ENCODE measurements at places on chromosomes 4 and X.

DNA sequence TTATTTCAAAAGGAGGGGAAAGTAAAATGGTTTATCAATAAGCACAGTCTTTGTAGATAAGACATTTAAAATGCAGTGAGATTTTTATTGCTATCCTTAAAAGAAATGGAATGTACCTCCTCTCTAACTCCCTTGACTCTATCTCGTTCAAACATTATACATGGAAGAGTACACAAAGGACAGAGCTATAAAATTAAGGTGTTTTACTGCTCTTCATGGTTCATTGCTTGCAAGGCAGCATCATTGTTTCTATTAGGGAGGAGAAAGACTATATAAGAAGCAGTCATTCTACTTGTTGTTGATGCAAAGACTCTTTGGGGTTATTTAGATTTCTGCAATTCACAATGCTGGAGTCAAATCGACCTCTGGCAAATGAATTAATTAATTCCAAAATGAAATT is 380.2 kb upstream of the NDST3 start:
- DNase-seq = no peak

- DNase-seq = no peak
Observed at GRCh38 chrX:104419211-104419610, 146.8 kb upstream of the IL1RAPL2 start.

DNA sequence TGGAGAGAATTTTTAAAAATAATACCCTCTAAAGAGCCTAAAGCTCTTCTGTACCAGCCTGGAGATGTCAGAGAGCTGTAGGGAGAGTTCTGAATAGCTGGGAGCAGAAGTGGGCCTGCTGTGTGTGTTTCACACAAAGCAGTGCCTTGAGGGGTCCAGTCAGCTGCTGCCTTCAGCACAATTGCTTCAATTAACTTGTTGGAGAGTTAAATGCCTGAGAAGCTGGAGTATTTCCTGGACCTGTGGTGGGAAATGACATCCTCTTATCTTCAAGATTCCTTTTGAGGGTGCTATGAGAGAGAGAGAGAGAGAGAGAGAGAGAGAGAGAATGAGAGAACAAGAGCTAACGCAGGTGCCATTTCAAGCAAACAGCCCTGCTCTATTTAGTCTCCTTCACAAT is 96.2 kb upstream of the IL1RAPL2 start:
- DNase-seq = no peak

DNA sequence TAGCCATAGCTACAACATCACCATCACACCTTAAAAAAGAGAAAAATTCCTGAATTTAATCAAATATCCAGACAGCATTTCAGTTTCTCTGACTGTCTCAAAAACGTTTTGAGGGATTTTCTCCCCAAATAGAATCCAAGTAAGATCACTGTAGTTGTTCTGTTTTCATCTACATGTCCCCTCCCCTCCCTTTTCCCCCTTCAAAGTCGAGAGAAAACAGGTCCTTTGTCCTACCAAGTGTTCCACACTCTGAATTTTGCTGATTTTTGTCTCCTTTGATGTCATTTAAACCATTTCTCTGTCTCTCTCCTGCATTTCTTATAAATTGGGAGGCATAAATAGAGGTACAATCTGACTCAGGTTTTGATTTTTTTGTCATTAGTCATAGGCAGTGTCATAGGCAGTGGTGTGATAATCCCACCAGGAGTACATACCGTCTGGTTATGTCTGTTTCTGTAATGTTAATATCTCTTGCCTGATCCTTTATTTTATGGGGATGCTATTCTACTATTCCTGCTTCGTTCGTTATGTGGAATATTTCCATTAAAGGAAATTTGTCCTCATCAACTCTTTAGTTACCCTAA is 348.6 kb downstream of the PTTG2 start:
- DNase-seq = no peak

GRCh38 chr4:84973856-84974255 is 7.4 kb upstream of the WDFY3 start:
- DNase-seq = no peak

DNA sequence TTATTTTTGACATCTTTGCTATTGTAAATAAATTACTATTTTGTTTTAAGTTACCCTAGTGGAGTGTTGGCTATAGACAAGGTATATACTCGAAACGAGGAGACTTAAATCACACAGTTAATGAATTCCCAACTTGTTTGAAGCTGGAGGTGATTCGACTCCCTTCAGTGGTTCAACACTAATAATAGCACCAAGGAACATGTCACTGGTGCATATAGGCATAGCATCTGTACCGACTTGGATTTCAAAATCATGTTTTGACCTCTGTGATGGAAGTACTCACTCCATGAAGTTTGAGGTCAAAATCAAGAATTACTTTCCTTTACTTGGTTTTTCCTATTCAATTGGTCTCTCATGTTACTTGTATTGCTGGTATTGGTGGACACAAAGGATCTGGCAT is 66.5 kb downstream of the ZFX start:
- no peak for DNase-seq

GRCh38 chr4:24404281-24404680 is 180.1 kb downstream of the DHX15 start:
- no peak for DNase-seq

DNA sequence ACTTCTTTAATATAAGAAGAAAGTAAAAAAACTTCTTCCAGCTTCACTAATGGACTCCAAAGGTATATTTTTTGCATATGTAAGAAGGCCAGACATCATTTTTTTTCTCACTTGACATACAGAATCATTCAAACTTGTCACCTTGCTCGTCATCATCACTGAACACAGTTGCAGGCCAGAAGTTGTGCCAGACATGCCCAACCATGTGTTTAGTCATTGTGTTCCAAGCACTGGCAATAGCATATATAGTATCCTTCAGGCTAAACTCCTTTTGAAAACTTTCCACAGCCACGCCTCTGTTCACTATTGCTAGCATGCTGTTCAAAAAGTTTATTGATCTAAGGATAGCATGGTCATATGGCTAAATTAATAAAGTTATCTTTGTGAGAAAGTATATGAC is 83.3 kb downstream of the CHIC2 start:
- DNase-seq = no peak

DNA sequence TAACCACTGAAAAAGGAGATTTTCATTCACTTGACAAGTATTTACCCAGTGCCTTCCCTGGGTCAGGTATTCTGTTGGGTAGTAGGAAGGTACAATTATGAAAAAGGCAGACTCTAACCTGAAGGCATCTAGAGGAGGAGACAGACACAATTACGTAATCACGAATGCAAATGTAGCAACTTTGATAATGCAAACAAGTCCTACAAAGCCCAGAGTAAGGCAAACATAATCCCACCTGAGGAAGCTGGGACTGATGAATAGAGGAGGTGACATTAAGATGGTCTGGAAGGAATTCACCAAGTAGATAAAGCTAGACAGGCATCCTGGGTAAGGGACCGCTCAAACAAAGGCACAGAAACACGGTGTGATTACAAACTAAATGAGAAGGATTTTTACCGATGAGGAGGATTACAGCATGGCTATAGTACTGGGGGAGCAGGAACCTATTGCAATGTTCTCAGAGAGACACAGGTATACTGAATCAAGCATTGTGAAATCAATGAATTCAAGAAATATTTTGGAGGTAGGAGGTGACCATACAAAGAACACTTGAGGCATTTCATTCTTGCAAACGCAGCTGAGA is 37.1 kb downstream of the TMEM150C start:
- no peak for DNase-seq

GRCh38 chrX:46704767-46705386 is 54.0 kb downstream of the SLC9A7 start:
- no peak for DNase-seq

GRCh38 chr4:76950956-76951671 is 1.6 kb downstream of the SEPTIN11 start:
- no peak for DNase-seq

GRCh38 chr4:118814058-118814457 is 21.9 kb downstream of the SEC24D start:
- DNase-seq = no peak

GRCh38 chr4:163895378-163896005 is 401.0 kb downstream of the TMA16 start:
- peak; percentile 60 for DNase-seq

- DNase-seq = no peak
Observed at GRCh38 chrX:40476958-40477357, 103.8 kb upstream of the ATP6AP2 start.

DNA sequence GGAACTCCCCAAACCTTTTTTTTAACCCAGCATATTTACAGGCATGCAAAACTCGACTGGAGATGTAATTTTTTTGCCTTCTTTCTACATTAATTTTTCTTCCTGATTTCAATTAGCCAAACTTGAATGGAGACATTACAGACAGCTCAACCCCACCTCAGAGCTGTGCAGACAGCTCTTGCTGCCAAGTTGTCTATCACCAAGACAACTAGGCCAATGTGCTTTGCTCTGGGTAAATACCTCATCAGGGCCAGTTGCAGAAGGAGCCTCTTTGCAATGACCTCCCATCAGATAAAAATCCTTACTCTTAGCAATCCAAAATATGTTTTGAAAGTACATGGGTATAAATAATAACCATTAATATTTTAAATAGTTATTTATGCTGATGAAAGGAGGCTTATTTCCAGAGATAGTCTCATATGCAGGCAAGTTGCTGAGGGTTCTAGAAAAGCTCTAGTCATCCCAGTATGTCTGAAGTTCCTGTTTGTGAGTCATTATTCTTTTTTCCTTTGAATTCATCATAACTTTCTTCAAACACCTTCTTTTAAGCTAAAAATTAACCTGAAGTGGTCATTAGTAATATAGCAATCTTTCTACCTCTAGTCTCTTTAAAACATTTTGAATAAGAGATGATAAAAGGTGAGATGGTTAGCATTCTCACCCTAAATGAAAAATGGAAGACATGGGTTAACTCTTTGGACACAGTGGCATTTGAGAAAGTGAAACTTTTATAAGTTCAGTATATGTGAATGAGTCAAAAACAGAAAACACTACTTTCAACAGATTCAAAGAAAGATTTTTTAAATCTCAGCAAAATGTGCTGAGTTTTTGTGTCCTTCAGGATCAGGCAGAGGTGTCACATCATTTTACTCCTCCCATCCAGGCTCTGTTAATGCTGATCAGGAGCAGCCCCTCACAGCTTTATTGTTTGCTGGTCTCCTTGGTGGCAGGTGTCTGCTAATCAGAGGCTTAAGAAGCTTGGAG is 475.5 kb upstream of the FGF16 start:
- no peak for DNase-seq

GRCh38 chr4:67680581-67681222 is 20.3 kb downstream of the UBA6 start:
- no peak for DNase-seq

- no peak for DNase-seq
Observed at GRCh38 chrX:40267334-40268187, 169.8 kb upstream of the BCOR start.

GRCh38 chr4:171639540-171639939 is 173.7 kb upstream of the GALNTL6 start:
- DNase-seq = no peak

- DNase-seq = peak; percentile 55
Observed at GRCh38 chrX:150365051-150365989, 2.2 kb downstream of the MAMLD1 start.

- no peak for DNase-seq
Observed at GRCh38 chr4:78482281-78482680, 69.3 kb upstream of the ANXA3 start.

DNA sequence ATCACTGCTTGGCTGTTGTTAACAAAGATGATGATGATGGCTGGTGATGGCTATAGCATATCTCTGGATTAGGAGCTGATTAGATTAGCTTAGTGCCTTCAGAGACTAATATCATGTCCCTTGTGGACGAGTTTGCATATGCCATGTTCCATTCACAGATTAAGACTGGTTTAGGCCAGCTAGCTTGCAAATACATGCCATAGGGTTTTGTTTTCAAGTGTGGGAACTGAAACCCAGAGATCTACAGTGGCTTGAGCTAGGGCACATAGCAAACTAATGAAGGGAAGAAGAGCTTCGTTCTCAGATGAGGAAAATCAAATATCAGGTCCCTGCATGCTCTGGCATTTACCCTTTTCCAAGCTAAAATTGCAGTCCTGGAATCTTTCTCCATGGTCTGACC is 492.3 kb downstream of the MAGEE1 start:
- no peak for DNase-seq

GRCh38 chrX:56738670-56739069 is 9.6 kb downstream of the NBDY start:
- DNase-seq = no peak

DNA sequence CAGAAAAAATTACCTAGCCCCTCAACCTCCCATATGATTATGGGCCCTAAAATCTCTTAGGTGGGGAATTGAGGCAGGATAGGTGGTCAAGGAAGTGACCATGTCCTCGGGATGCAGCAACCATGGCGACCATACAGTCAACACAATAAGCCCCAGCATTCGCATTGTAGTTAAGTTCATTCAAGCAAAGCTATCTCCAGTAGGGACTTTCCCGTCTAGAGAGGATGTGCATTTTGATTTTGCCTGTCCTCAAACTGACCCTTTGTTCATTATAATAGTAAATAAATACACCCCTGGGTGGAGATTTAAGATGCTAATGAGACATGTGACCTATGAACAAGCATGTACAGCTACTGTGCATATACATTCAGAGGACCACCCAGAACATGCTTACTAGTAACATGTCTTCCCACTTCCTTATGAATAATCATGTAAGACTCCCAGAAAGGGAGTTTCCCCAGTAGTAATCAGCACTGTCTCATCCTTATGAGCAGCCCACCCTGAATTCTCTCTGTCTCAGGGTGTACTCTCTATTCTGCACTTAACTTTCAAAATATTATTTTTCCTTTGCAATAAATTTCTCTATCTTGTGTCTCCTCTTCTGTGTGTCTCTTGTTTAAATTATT is 74.3 kb downstream of the NUDT11 start:
- no peak for DNase-seq

DNA sequence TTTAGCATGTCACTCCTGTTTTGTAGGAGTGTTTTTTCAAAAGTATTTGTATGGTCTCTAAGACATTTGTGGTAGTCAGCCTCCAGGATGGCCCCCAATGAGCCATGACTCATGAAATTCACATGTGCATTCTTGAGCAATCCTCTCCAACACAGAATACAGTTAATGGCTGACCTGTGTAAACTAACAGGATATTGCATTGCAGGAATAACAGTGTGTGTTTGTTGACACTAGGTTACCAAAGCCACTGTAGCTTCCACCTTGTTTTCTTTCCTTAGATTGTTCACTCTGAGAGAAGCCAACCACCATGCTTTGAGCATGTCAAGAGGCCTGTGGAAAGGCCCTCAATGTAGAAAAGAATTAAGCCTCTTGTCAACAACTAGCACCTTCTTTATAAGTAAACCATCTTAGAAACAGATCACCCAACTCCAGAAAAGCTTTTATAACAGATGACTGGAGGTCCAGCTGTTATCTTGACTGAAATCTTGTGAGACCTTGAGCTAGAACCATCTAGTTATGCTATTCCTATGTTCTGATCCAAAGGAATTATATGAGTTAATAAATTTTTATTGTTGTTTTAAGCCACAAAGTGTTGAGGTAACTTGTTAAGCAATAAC is 28.5 kb downstream of the TBCK start:
- no peak for DNase-seq
